Activated CD4-positive, alpha-beta T cell treated with anti-CD3 and anti-CD28 coated beads for 36 hours (primary cell): ENCODE measurements at places on chromosomes 11 and 22. TPM values are rescaled to one million over a fixed set of nuclear protein-coding genes. Genes with fewer than 3 reads are reported as not detected.

GRCh38 chr11:97989121-97989520 is 1031.6 kb upstream of the CNTN5 start:
- no peak for DNase-seq

GRCh38 chr22:50203288-50203687 is 2.5 kb downstream of the SELENOO start:
- DNase-seq, result no peak

GLB1L3 gene
- 12.2 TPM for total RNA-seq

DNA sequence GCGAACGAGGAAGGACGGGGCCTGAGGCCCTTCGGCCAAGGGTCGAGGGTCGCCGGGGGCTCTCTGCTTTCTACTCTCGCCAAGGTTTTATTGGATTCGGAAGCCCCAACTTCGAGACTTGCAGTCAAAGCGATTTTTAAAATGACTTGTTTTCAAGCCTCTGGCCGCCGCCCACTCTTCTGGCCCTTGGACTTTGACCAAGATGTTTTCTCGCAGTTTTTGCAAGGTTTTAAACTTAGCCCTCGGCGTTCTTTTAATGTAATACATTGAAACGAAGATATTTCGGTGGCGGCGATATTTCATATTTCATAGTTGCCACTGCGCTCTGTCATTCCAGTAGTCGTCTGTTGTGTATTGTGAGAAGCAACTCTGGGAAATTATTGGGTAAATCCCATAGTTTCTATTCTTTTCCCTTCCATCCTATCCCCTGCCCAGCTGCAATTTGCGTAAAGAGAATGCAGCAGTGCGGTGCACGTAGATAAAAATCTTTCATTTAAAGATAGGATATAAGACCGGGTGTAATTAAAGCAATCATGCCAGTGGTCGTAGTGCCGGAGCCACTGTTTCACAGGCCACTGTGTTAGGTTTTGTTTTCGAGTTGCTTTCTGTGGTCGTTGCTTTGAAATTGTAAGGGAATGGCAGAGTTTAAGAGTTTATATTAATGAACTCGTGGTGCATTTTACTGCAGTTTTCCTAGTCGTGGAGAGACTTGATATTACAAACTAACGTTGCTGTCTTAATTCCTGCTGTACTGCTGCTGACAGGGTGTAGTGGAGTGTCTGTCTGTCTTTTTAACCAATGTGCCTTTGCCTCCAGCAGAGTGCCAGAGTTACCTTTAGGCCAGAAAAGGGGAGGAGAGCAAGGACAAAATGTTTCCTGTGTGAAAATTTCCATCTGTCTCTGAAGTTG is 702 bp downstream of the BIRC2 start:
- peak; percentile 32 for DNase-seq

DNA sequence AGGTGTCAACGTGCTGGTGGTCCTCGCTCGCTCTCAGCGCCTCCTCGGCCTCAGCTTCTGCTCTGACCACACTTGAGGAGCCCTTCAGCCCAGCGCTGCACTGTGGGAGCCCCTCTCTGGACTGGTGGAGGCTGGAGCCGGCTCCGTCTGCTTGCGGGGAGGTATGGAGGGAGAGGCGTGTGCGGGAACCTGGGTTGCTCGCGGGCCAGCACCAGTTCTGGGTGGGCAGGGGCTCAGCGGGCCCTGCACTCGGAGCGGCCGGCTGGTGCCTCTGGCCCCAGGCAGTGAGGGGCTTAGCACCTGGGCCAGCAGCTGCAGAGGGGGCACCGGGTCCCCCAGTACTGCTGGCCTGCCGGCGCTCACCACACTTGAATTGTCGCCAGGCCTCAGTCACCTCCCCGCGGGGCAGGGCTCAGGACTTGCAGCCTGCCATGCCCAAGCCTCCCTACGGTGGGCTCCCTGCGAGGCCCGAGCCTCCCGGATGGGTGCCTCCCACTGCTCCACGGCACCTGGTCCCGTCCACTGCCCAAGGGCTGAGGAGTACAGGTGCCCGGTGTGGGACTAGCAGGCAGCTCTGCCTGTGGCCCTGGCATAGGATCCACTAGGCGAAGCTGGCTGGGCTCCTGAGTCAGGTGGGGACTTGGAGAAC is 7.6 kb upstream of the CYP2D6 start:
- no peak for DNase-seq

DNA sequence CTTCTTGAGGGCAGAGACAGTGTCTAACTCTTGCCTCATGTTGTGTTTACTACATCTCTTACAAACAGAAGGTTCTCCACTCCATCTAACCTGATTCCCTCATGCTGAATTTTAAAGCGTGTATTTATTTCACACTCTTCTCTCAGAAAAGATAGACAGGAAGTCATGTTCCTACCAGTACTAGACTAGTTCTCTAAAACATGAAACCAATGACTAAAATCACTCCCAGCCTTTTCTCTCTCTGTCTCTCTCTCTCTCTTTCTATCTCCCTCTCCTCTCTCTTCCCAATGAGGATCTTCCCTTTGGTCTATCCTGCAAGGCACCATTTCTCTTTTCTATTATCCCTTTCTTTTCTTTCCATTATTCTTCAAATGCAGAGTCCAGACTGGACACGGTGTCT is 391.9 kb upstream of the CADM1 start:
- DNase-seq, result no peak

DNA sequence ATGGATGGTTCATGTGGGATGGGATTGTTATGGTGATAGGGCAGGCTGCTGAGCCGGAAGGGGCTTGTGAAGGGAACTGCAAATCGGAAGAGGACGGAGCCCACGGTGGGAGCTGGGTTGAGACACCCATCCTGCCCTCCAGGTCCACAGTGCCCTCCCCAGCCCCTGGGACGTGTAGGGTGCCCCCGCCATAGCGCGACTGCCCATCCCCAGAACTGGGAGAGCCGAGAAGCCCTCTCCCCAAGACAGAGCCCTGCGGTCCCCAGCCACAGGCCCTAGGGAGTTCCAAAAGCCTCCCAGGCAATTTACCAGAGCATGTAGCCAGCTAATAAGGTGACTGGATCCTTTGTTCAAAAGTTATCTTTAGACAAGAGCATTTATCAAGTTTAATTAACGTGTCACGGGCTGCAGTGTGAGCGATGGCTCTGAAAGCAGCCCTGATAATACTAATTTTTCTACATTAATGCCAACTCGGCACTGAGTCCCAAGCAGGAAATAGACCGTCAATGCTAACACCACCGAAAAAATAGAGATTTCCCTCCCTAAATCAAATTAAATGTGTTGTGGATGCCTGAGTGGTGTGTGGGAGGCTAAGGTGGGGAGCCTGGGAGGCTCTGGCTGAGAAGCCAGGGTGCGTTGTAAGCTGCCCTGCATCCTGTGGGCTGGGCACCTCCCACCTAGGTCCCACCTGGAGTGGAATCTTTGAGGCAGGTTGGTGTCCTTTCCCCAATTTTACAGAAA is 76.8 kb upstream of the RTL6 start:
- DNase-seq, result no peak
